ENCODE measurements at places on chromosomes 4 and X.

DNA sequence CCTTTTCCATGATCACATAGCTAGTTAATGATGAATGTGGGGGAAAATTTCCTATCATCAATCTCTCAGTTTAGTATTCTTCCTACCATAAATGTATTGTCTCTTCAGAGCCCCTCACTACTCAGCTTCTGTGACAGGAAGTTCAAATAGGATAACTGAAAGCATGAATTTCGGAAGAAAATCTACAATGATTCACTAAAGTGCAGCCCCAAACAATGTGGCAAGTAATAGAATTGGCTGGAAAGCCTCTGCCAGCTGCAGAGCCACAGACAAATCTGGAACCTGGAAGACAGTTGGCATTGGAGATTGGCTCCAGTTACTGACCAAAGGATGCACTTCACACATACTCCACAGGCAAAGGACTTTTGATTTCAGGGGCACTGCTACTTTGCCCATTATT lies 35.2 kb downstream of the EGF start:
- no peak overlapping the region for H3K4me3 ChIP-seq
- H3K4me1 ChIP-seq, result no peaks in the 10 kb centered on the region
- H3K27me3 ChIP-seq, result no peaks in the 10 kb centered on the region

- no peaks in the 10 kb centered on the region for H3K4me1 ChIP-seq
- H3K27ac ChIP-seq, result no peak overlapping the region
- no peak for DNase-seq
- H3K27me3 ChIP-seq, result no peaks in the 10 kb centered on the region
- H3K36me3 ChIP-seq, result peaks cover 18% of the 10 kb centered on the region
- no peak overlapping the region for H3K4me3 ChIP-seq
These were observed 97.0 kb downstream of the ABLIM2 start for GRCh38 chr4:8061573-8061972.

GRCh38 chrX:113370006-113370405 lies 529.4 kb upstream of the AMOT start:
- no peak for DNase-seq
- H3K36me3 ChIP-seq, result no peaks in the 10 kb centered on the region
- no peaks in the 10 kb centered on the region for H3K4me1 ChIP-seq
- no peaks in the 10 kb centered on the region for H3K27me3 ChIP-seq
- H3K4me3 ChIP-seq, result no peak overlapping the region

DNA sequence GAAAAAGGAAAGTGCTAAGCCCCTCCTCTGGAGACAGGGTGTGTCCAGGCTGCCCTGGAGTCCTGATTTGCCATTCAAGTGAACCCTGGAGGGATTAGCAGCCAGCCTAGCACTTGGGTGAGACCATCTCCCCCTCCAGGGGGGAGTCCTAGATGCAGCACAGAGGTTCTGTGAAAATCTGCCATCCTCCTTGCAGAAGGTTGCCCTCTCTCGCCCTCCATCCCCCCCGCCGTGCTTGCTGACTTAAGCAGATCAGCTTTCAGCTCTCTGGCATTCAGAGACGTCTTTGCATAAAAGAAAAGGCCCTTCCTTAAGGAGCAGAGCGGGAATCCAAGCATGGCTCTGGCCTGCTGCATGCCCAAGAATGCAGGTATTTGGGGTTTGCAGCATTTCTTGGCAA lies 102.1 kb upstream of the SCML1 start:
- no peaks in the 10 kb centered on the region for H3K27me3 ChIP-seq
- H3K4me1 ChIP-seq, result peaks cover 5% of the 10 kb centered on the region
- H3K27ac ChIP-seq, result no peak overlapping the region
- no peaks in the 10 kb centered on the region for H3K36me3 ChIP-seq
- DNase-seq, result no peak
- H3K4me3 ChIP-seq, result no peak overlapping the region

- H3K36me3 ChIP-seq, result no peaks in the 10 kb centered on the region
- H3K4me1 ChIP-seq, result no peaks in the 10 kb centered on the region
- H3K27ac ChIP-seq, result no peak overlapping the region
- H3K27me3 ChIP-seq, result no peaks in the 10 kb centered on the region
- no peak for DNase-seq
These were observed 46.9 kb upstream of the F8A3 start for GRCh38 chrX:155505296-155505695.

- H3K27me3 ChIP-seq, result no peaks in the 10 kb centered on the region
- no peaks in the 10 kb centered on the region for H3K4me1 ChIP-seq
- no peak for DNase-seq
These were observed 56.2 kb downstream of the APOO start for GRCh38 chrX:23851544-23851943.

DNA sequence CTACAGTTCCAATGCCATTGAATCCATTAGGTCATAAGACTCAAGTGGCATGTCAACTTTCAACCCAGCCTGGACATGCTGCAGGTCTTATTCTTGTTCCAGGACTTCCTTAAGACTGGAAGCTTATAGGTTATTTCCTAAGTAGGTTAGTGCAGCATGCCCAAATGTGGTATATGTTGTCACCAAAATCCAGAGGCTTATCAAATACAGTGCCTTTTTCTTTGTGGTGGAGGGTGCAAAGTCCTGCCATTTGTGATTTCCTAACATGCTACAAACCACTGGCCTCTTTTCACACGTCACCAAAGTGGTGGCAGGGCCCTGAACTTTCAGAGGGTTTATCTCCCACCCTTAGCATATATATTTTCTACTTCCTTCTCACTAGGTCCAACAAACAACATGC lies 9.7 kb upstream of the TMEM184C start:
- H3K4me3 ChIP-seq, result no peak overlapping the region
- H3K27me3 ChIP-seq, result no peaks in the 10 kb centered on the region
- H3K36me3 ChIP-seq, result no peaks in the 10 kb centered on the region
- no peaks in the 10 kb centered on the region for H3K4me1 ChIP-seq

GRCh38 chrX:9535101-9535500 lies 70.2 kb downstream of the TBL1X start:
- no peaks in the 10 kb centered on the region for H3K27me3 ChIP-seq
- no peaks in the 10 kb centered on the region for H3K36me3 ChIP-seq
- peaks cover 9% of the 10 kb centered on the region for H3K4me1 ChIP-seq

DNA sequence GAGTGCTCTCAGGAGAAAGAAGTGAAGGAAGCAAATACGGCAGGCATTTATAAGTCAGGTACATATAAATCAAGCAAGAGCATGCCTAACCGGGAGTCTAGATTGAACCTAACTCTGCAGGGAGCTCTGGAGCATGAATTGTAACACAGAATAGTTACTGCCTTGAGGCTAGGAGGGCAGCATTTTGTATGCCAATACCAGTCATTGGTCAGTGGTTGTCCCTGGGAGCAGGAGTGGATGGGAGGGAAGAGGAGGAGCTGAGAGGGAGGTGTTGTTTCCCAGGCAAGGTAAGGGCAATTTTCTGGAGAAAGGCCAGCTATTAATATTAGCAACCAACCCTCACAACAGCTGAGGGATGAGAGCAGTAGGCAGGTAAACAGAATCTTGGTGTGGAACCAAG lies 224.7 kb upstream of the DCAF8L1 start:
- no peaks in the 10 kb centered on the region for H3K36me3 ChIP-seq
- DNase-seq, result no peak
- H3K27me3 ChIP-seq, result no peaks in the 10 kb centered on the region
- no peaks in the 10 kb centered on the region for H3K4me1 ChIP-seq

DNA sequence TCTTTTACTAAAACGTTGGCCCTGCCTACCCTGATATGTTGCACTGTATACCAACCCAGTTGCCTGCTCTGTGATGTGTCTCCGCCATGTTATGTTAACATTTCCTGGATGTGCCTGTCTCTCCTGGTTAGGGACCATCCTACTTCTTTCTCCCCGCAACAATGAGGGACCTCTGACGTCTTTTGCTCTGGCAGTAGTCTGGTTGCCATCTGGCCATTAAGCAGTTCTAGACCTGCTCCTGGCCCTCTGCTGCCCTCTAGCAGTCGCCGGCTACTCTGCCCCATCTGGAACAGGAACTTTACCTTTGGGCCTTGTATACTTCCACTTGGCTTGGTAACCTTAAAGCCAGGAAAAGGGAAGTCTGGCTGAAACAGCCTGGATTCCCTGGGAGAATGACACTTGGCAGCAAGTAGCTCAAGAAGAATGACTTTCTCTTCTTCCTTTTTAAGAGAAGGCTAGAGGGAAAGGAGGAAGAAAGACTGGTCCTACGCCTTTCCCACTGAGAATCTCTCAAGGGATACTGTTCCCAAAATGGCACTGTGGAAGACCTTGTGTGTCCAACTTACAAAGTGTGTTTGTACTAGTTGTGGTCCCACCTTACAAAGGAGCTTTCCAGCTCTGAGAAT lies 63.5 kb downstream of the GPC3 start:
- H3K36me3 ChIP-seq, result no peaks in the 10 kb centered on the region
- H3K27me3 ChIP-seq, result no peaks in the 10 kb centered on the region
- no peaks in the 10 kb centered on the region for H3K4me1 ChIP-seq
- no peak for DNase-seq

- H3K4me1 ChIP-seq, result no peaks in the 10 kb centered on the region
- H3K27ac ChIP-seq, result no peak overlapping the region
- no peak for DNase-seq
- H3K27me3 ChIP-seq, result no peaks in the 10 kb centered on the region
- no peaks in the 10 kb centered on the region for H3K36me3 ChIP-seq
These were observed 253.3 kb downstream of the CENPC start for GRCh38 chr4:67292045-67292444.
